Activated naive CD4-positive, alpha-beta T cell (primary cell): ENCODE measurements at places on chromosomes 7 and 10.

- DNase-seq: no peak
Observed at GRCh38 chr7:90250601-90251303, 5.8 kb downstream of the CFAP69 start.

GRCh38 chr10:127797339-127797738, 60.4 kb downstream of the FOXI2 start:
- DNase-seq: no peak

DNA sequence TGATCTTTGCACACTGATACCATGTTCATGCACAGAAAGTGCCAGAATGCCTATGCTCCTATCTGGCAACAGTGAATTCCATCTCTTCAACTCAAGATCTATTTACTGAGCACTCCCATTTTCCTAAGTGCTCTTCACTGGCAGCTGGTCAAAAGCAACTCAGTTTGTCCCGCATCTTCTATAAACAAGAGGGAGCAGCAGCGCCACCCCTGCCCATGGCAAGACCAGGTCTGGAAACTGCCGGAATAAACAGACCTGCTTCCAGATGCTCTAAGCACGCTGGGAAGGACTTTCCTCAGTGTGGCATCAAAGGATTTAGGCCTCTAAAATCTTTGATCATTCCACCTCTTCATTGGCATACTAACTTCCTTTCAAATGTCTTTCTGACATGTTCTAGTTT, 104.4 kb upstream of the MACROH2A2 start:
- no peak for DNase-seq

- DNase-seq: no peak
Observed at GRCh38 chr7:12316925-12317324, 86.7 kb downstream of the VWDE start.

GRCh38 chr7:90563286-90563685, 32.8 kb upstream of the CDK14 start:
- DNase-seq: no peak

- no peak for DNase-seq
Observed at GRCh38 chr7:133761443-133761842, 365.7 kb upstream of the LRGUK start.

- no peak for DNase-seq
Observed at GRCh38 chr7:94154858-94155257, 150.7 kb upstream of the BET1 start.

DNA sequence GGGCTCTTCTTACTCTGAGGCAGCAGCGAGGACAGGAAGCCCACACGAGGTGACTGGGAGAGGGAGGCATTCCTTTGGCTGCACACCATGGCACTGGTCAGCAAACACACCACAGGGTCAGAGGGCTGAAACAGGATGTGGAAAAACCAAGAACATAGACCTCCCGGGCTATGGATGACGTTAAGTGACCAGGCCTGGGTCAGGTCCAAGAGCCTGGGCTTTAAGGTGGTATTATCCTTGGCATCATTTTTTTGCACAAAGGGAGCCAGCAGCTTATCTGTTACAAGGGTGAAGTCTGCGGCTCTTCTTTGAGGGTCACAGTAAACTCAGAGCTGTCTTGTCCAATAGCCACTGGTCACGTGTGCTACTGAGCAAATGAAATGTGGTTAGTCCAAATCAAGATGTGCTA, 7.0 kb downstream of the WDR91 start:
- DNase-seq: no peak

GRCh38 chr7:117094457-117094856, 141.2 kb downstream of the ST7 start:
- DNase-seq: no peak
